ENCODE measurements at places on chromosomes 2 and 18. TPM values are rescaled to one million over a fixed set of nuclear protein-coding genes. Genes with fewer than 3 reads are reported as not detected.

The MYCN gene
- total RNA-seq, result 77.5 TPM

The CRYBA2 gene
- not detected for total RNA-seq

- H3K27ac ChIP-seq, result no peak overlapping the region
- H3K36me3 ChIP-seq, result peaks cover 5% of the 10 kb centered on the region
- peaks cover 12% of the 10 kb centered on the region for H3K4me1 ChIP-seq
- DNase-seq, result no peak
- no peak overlapping the region for H3K4me3 ChIP-seq
- H3K27me3 ChIP-seq, result peaks cover 4% of the 10 kb centered on the region
Observed at GRCh38 chr2:71224457-71224856, 2.4 kb downstream of the PAIP2B start.

- no peaks in the 10 kb centered on the region for H3K36me3 ChIP-seq
- no peak for DNase-seq
- H3K4me3 ChIP-seq, result no peak overlapping the region
- no peaks in the 10 kb centered on the region for H3K4me1 ChIP-seq
- no peaks in the 10 kb centered on the region for H3K27me3 ChIP-seq
Observed at GRCh38 chr2:197931661-197932312, 127.4 kb downstream of the PLCL1 start.

Data from WTC11 (cell line).